Right lung (tissue), 10 donors: ENCODE measurements at places on chromosomes 5 and 9. TPM values are rescaled to one million over a fixed set of nuclear protein-coding genes. Genes with fewer than 3 reads are reported as not detected.

PCDHB9 gene
- 3.8 TPM for polyA plus RNA-seq

MARVELD2 gene
- 21.8 TPM for polyA plus RNA-seq

TAF11L12 gene
- polyA plus RNA-seq = not detected

SH3TC2 gene
- polyA plus RNA-seq = 1.4 TPM

GPR21 gene
- 0.71 TPM for polyA plus RNA-seq

ZNF483 gene
- 1.8 TPM for polyA plus RNA-seq

DDX4 gene
- polyA plus RNA-seq = not detected

OTULINL gene
- polyA plus RNA-seq = 10.1 TPM

IFNA21 gene
- not detected for polyA plus RNA-seq

GRM6 gene
- polyA plus RNA-seq = 1.8 TPM
